ENCODE measurements at places on chromosomes 13 and 19. TPM values are rescaled to one million over a fixed set of nuclear protein-coding genes. Genes with fewer than 3 reads are reported as not detected.

DNA sequence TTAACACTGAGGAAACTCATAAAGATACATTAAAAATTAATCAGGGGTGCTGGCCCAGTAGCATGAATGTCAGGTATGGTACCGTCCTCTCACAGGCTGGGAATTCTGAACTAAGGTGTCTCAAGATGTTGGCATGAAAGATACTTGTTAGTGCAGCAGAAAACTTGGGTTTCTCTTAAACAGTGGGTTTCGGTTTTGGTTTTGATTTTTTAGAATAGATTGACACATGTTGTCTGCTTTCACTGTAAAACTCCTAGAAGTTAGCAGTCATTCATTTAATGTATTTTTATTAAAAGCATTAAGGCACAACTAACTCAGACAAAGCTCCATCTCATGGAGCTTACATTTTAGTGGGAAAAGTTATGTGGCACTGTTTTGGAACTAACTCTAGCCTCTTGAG, 3.5 kb upstream of the OBI1 start:
- no peak for DNase-seq

GRCh38 chr13:114081761-114082681, 50.4 kb downstream of the RASA3 start:
- DNase-seq: peak; percentile 9

- peak; percentile 43 for DNase-seq
These were observed 186.2 kb upstream of the PCDH9 start for GRCh38 chr13:67416047-67416925.

DNA sequence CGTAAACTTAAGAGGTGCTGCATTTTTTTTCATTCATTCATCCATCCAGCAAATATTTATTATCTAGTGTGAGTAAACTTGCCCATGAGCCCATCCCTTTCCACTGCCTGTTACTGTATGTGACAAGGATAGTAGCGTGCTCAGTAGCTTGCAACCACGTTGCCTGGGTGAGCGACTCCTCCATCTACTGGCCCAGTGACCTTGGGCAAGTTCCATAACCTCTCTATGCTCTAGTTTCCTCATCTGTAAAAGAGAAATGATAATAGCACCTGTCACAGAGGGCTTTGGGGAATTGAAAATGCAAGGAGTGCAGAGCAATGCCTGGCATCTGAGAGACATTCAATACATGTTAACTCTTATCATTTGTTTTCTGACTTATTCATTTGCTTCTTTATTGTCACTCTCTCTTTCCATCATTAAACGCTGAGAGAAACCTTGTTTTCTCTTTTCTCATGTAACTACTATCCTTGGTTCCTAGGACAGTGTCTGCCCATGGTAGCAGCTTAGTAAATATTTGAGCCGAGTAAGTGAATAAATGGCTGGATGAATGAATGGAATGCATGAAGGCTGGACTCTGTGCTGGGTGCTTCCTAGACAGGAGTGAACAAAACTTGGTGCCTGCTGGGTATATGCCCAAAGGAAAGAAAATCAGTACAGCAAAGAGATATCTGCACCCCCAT, 19.9 kb downstream of the LRCH1 start:
- DNase-seq: no peak

GRCh38 chr13:24670174-24670573, 10.0 kb upstream of the ATP12A start:
- no peak for DNase-seq

DNA sequence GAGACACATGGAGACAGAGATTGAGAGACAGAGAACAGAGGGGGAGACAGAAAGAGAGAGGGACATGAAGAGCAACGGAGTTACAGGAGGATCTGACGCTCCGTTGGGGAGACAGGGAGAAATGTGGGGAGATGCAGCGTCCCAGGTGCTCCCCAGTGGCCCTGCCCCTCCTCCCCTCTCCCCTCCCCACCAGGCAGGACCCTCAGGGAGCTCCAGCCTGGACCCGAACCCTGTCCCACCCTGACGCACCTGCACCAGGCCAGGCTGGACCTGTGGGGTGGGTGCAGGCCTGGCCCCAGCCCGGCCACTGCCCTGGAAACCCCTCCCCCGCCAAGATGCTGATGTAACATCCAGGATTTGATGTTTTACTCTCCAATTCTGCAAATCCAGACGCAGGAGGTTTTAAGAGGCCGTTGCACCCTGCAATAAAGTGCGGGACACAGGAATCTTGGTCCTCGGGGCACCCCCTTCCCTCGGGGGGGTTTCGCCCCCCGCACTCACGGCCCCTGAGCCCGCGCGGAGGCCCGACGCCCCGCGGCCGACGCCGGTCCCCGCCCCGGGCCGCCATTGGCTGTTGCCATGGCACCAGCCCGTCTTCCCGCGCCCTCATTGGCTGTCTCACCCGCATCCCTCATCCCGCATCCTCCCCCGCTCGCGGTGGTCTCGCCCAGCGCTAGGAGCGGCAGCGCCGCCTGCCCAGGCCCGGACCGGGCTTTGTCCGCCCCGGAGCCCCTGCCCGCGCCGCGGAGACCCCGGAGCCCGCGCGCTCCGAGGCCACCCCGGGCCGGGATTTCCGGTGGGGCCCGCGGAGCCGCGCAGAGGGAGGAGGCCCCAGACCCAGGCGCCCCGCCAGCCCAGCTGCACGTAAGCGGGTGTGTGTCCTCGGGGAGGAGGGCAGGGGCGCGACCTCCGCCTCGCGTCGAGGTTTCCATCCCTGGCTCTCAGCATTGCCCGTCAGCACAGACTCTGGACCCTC, at the start of gene APC2:
APC2 (plus strand) TSS at position 655 of the 976 bp plus-strand sequence. CDS start 2,881 bp downstream, outside the sequence.
- DNase-seq: no peak

DNA sequence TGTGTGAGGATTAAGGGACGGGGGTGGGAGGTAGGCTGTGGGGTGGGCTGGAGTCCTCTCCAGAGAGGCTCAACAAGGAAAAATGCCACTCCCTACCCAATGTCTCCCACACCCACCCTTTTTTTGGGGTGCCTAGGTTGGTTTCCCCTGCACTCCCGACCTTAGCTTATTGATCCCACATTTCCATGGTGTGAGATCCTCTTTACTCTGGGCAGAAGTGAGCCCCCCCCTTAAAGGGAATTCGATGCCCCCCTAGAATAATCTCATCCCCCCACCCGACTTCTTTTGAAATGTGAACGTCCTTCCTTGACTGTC, 5.5 kb downstream of the FOSB start:
- DNase-seq: no peak

DNA sequence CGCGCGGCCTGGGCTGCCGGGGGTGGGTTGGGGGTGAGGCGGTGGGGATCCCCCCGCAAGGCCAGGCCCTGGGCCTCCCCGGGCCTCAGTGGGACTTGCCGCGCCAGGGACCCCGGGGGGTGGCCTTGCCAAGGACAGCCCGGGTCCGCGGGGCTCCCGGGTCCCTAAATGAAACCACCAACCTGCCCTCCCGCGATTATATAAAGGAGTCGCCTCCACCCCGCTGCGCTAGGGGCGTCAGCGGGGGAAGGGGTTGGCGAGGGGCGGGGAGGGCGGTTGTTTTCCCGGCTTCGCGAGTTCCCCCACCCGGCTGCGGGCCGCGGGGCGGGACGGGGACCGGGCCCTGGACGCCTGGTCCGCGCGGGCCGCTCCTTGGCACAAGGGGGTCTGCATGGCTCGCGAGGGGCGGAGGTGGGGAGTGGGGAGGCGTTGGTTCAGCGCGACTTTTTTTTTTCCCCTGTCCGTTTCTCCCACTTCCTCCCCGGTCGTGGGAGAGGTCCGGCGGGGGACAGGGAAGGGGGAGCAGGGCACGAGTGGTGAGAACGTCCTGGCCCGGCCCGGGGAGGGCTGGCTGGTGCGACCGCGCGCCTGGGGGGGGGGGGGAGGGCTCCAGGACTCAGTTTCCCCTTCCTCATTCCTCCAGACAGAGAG, 822 bp upstream of the ZBTB7A start:
- DNase-seq: peak; percentile 80

- DNase-seq: no peak
These were observed 42.9 kb upstream of the ZNF14 start for GRCh38 chr19:19775891-19776205.

DNA sequence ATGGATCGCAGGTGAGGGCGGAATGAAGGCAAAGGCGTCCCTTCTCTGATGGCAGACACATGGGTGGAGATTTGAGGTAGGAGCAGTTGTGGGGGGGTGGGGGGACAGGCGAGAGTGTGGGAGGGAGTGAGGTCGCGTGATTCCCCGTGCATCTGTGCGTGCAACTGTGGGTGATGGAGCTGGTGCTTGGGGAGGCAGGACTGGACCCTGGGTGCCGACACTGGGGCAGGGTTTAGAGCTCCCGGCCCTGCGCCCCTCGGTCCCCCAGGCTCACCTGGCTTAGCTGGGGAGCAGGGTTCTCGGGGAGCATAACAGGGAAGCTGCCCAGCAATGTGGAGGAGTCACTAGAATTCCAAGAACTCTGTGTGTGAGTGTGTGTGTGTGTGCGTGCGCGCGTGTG, 3.4 kb downstream of the TMPRSS9 start:
- DNase-seq: no peak

DNA sequence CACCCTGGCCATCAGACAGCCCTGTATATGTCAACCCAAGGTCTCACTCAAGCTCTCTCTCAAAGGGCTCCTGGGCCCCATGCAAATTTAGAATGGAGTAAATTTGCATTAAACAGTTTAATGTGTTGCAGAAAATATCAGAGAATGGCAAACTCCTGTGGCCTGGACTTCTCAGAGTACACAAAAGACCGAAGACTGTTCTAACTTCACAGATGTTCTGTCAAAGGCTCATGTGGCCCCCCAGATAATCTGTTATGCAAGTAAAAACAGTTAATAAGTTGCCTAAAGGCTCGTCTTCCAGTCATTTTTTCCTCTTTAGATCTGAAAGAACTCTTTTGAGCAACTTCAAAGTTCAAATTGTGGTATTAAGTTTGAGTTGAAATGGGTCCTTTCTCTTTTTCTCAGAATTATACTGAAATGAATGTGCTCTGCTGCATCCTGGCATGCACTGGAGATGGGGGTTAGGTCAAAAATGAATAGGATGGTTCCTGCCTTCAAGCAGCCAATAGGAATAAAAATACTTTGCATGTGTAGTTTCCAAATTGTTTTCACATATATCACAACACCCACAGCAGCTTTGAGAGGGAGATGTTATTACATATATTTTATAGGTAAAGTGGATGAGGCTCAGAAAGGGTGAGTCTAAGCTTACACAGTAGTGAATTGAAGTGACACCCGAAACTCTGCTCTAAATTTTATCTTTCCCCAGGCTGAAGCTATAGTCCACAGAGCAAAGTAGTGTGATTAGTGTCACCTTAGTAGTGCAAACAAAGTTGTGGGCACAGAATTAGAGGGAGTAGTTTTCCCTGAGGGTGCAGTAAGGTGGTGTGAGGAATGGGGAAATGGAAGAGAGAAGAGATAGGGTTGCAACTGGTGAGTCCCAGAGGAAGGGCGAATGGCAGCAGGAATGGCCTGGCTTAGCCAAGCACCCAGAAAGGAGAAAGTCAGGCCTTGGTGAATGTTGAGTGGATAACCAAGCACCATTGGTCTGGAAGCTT, 205.0 kb upstream of the RFC3 start:
- DNase-seq: no peak

- peak; percentile 89 for DNase-seq
These were observed 9.1 kb downstream of the SPACA6 start for GRCh38 chr19:51702103-51702824.

DNA sequence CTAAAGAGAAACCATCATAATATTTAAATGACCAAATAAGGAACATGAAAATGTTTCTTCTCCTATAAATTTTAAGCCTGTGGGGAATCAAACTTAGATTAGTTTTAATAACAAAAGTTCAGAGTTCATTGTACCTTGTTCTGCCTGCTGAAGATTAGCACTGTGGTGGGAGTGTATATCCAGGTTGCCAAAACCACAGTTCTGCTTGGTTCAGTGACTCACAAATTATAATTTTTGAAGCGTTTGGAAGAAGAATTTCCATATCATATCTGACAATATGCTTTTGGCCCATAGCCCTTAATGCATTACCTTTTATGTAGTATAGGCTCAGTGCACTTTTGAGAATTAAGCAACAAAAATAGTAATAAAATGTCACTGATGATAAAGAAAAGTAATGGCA, 545.2 kb downstream of the GPC6 start:
- DNase-seq: no peak

GRCh38 chr13:36601186-36601585, 72.6 kb upstream of the SERTM1 start:
- DNase-seq: no peak

GRCh38 chr13:62280590-62280989, 864.9 kb upstream of the PCDH20 start:
- no peak for DNase-seq

DNA sequence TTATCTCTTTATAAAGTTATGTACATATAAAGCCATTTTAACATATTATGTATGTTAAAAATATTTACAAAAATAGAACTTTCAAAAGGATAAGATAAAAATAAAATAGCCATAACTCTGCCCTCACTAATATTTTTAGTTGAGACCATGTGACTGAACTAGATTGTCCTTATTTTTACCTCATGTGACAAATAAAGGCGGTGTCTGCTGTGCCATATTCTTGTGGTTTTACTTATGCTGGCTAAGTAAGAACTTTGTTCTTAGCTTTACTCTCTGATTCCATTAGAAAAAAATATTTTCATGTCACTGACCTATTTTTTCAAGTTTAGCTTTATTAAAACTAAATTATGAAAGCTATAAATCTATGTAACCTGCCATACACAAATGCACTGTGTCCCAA, 135.6 kb upstream of the TSC22D1 start:
- DNase-seq: no peak

- DNase-seq: peak; percentile 87
These were observed 1.0 kb downstream of the REX1BD start for GRCh38 chr19:18589380-18590272.

DNA sequence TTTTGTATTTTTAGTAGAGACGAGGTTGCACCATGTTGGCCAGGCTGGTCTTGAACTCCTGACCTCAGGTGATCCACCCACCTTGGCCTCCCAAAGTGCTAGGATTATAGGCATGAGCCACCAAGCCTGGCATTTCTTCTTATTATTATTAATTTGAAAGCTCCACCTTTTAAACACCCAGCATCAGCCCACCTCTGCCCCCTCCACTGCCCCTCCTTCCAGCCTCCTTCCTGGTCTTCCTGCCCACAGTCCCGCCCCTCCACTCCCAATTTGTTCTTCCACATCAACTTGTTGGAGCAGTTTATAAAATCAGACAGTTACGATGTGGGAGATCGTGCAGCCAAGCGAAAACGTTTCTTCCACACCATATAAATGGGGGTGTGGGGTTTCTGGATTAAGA, 7.8 kb upstream of the CLIP3 start:
- DNase-seq: no peak

GRCh38 chr19:38211151-38211591, 12.9 kb downstream of the DPF1 start:
- peak; percentile 25 for DNase-seq

- no peak for DNase-seq
These were observed 82.0 kb downstream of the SIPA1L3 start for GRCh38 chr19:37988758-37989635.

GRCh38 chr13:80824229-80824628, 483.3 kb upstream of the SPRY2 start:
- DNase-seq: no peak

Gene LHB
- not detected for total RNA-seq

Gene ZNF528
- 12.6 TPM for total RNA-seq

Gene ZNF585A
- total RNA-seq: 10.3 TPM

Gene RPL13A
- 1,486 TPM for total RNA-seq

Gene DNAAF3
- total RNA-seq: 0.73 TPM

Gene ZIK1
- 3.3 TPM for total RNA-seq

Gene ZNF865
- total RNA-seq: 16.9 TPM

Gene ZNF440
- total RNA-seq: 4.4 TPM
